ENCODE measurements at places on chromosomes 1 and 21. TPM values are rescaled to one million over a fixed set of nuclear protein-coding genes. Genes with fewer than 3 reads are reported as not detected.
A peak's percentile ranks its signal among the peaks of the same experiment; 100 is the strongest.

DNA sequence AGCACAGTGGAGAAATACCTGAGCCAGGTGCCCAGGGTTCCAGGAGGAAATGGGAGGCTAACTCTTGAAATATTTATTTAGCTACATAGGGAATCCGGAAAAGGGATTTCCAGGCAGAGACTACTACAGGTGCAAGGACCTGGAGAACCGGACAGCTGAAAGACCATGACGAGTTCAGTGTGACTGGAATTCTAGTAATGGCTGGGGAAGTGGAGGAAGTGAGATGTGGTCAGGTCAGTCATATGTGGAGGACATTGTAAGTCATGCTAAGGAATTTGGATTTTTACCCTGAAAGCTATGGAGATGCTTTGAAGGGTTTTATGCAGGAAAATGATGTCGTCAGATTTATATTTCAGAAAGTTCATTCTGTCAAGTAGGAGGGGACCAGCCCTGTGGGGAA lies 1.8 kb downstream of the CAP1 start:
- DNase-seq = peak; percentile 38

DNA sequence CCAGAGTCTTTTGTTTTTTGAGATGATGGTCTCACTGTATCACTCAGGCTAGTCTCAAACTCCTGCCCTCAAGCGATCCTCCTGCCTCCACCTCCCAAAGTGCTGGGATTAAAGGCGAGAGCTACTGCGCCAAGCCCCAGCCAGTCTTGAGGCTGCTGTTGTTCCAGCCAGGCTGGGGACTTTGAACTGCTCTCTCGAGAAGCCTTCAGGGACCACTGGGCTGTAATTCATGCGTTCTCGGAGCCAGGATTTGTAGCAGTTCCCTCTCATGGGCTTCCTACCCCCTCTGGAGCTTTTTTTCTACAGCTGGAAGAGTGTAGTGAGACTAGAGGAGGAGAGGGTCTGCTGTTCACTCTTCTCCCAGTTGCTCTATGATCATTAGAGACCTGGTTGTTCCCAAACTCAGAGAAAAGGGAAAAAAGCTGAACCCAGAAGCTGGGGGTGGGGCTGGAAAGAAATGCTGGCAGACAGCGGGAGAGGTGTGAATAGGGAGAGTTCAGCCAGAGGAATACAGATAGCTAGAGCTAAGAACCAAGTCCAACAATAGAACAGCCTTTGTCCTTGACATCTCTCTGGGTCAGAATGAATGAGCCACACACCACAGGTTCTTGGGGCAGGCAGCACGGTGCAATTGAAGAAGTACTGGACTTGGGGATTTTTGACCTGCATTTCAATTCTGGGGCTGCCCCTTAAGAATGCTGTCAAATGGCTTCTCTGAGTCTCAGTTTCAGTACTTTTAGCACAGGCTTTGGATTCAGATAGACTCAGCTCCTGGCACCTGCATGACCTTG lies 13.2 kb upstream of the SLC41A1 start:
- no peak for DNase-seq

- peak; percentile 93 for DNase-seq
These were observed 13.4 kb downstream of the OSCP1 start for GRCh38 chr1:36436821-36437220.

DNA sequence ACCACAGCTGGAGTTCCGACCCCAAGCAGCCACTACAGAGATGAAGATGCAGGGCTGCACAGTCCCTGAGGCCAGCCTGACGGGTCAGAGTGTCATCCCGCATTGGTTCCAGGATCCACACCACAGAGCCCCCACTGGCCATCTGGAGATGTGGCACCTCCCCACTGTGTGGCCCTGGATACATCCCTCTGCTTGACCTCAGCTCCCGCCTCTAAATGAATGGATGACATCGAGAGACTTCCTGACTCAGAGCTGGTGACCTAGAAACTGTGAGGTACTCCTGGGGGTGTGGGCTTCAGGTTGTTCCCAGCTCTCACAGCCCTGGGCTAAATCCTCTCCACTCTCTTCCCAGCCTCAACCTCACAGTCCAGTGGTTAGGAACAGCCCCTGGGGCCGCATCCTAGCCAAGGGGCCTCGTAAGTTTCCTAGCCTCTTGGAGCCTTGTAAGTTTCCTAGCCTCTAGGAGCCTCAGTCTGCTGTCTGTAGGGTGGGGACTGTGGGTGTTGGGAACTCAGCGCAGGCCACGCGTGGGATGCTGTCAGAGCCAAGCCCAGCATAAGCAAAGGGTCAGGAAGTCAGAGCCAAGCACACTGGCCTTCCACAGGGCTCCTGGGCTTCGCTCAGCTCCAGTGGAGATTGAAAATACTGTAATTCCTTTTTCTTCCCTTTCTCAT lies 87.5 kb upstream of the RUNX3 start:
- peak; percentile 68 for DNase-seq

- DNase-seq = no peak
These were observed 90.3 kb downstream of the TAS1R2 start for GRCh38 chr1:18769140-18769539.

DNA sequence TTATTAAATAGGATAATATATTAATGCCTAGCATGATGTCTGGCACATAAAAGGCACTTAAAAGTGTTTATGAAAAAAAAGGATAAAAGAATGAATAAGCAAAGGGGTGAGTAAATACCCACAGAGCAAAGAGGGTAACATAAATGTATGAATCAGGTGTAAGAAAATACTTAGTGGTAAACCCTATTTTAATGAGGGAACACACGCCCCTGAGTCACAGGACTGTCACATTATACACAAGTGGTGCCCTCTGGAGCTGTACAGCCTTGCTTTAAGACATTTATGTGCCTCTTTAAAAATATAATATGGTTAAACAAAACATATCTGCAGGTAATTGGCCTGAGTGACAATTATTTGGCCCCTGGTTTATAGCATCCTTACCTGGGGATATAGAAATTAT lies 78.1 kb upstream of the PTBP2 start:
- DNase-seq = peak; percentile 30

DNA sequence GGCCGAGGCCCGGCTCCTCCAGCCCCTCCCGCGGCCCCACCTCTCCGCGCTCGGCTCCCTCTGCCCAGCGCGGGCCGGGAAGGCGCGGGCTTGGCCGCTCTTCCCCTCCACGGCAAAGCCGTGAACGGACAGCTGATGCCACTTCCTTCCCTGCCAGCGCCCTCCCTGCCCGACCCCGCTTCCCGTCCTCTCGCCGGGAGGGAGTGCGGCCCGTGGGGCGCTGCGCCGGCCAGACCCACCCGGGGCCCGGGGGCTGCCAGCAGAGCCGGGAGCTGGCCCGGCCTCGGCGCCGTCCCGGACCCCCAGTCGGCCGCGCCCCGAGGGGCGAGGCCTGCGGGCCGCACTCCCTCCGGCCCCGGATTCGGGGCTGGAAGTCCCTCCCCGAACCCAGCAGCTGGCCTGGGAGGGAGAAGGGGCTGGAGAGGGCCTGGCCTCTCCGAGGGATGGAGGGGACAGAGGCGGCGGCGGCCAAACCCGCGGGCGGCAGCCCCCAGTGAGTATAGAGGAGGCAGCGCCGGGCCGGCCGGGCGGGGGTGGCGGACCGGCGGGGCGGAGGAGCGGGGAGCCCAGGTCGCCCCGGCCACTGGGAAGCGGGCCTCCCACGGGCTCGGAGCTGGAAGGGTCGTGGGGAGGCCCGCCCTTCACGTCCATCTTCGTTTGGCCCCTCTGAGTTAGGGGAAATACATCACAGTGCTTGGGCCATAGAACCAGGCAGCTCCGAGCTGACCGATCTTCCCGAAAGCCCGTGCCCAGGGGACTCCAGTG lies at the start of gene KIAA1614:
Gene KIAA1614, plus strand, starts transcription at position 97 of the 765 bp plus-strand sequence. Its CDS starts 347 bp downstream, at position 444.
- DNase-seq = no peak

DNA sequence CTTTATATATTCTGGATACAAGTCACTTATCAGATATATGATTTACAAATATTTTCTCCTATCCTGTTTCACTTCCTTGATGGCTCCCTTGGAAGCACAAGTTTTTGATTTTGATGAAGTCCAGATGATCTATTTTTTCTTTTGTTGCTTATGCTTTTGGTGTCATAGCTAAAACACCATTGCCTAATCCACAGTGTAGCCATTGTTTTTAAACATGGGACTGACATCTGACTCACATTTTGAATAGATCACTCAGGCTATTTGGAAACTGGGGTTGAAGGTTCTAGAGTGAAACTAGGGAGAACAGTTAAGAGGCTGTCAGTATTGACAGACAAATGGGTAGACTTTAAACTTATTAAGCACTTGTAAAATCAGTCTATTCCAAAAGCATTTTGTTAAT lies 16.6 kb downstream of the AK4 start:
- peak; percentile 77 for DNase-seq

- no peak for DNase-seq
These were observed 122.6 kb downstream of the KCNJ6 start for GRCh38 chr21:37793660-37794059.

THEM5 gene
- total RNA-seq = not detected

RGS5 gene
- 3.6 TPM for total RNA-seq

HDAC1 gene
- total RNA-seq = 84.3 TPM

GPR89A gene
- 23.8 TPM for total RNA-seq
